Cardiac fibroblast (primary cell): ENCODE measurements at places on chromosomes 3 and 15.
A peak's percentile ranks its signal among the peaks of the same experiment; 100 is the strongest.

DNA sequence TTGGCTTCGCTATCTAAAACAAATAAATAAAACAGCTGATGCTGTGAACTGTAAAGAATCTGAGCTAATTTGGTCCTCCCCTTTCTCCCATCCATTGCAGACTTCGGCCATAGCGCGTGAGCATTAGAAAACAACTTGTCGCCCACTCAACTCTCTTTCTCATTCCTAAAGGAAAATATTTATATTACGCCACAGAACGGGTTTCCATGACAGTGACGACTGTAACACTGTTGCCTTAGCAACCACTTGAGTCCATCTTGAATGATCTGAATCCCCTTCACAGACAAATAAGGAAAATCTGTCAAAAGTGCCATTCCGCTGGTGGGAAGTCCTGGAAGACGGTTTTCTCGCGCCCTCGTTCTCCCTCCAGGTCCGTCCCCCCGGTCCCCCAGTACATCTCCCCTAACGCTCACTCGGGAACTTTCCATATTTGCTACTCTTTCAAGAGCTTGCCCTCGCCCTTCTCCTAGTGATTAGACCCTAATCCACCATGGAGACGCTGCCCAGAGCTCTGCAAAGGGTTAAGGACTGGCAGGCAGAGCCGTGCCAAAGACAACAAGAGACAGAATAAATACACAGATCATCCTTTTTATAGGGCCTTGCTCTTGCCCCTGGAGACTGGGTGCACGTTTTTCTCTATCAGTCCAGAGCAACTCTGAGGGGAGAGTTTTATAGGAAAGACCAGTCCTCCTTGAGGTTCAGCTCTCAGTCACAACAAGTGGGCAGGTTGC, 50.5 kb downstream of the CRYGS start:
- no peak for DNase-seq

DNA sequence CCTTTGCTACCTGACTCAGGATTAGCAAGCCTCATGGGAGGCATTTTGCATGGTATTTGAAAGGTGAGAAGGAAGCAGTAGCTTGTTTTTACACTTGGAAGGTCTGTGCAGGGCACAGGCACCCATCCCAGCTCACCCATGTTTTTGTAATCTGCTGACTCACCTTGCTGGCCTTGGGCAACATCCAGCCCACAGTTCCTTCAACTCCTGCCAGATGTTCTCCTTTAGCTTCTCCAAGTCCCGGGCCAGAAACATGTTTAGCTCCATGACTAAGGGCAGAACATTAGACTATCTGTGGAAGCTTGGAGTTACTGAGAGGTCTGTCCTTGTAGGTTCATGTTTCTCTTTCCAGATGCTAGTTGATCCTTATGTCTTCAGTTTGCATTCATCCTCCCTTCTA, 12.4 kb upstream of the ZNF770 start:
- DNase-seq: peak; percentile 45

DNA sequence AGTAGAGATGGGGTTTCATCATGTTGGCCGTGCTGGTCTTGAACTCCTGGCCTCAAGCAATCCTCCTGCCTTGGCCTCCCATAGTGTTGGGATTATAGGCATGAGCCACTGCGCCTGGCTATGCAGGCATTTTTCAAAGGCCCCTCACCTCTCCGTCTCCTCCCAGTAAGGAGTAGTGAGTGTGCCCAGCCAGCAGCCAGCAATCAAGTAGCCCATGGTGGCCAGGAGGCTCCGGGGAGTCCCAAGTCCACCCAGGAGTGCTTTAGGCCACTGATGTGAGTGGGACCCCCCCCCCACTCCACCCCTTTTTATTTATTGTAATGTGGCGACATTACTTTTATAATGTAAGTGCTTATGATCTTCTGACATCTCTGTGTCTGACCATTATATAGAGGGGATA, 8.1 kb downstream of the ISG20 start:
- DNase-seq: no peak

- peak; percentile 83 for DNase-seq
Measured at GRCh38 chr3:46089237-46090011, 62.1 kb upstream of the XCR1 start.

DNA sequence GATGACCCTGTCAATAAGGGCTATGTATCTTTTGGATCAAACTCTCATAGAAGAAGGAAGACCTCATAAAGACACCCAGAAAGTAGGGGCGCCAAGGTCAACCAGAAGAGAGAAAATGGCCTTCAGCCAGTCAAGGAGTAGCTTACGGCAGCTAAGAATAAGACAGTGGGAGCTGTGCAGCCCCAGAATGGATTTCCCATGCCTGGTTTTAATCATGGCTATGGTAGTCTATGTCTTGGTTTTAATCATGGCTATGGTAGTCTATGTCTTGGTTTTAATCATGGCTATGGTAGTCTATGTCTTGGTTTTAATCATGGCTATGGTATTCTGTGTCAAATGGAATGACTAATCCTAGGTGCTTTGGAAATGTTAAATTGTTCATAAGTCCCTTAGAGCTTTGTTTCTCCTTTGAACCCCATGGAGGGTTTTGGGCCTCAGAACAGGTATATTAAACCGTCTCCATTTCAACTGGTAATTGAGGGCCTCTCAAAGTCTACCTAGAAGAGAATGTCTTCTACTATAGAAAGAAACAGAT, 742.0 kb upstream of the CFAP20DC start:
- DNase-seq: no peak

- DNase-seq: no peak
Measured at GRCh38 chr3:64837986-64838735, 150.4 kb upstream of the ADAMTS9 start.

DNA sequence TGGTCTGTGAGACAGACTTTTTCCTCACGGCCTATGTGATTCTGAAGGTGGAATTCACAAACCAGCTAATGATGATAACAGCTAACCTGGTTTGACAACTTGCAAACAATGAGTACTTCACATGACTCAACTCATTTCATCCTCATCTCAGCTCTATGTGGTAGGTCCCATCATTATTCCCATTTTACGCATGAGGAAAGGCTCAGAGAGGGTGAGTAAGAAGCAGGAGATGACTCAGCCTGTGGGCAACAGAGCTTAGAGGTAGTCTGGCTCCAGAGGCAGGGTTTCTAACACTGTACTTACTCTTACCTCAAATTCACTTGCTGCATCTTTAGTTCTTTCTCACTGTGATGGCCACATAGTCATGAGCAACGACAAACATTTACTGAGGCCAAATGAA, 25.8 kb upstream of the PSMD6 start:
- DNase-seq: peak; percentile 86

DNA sequence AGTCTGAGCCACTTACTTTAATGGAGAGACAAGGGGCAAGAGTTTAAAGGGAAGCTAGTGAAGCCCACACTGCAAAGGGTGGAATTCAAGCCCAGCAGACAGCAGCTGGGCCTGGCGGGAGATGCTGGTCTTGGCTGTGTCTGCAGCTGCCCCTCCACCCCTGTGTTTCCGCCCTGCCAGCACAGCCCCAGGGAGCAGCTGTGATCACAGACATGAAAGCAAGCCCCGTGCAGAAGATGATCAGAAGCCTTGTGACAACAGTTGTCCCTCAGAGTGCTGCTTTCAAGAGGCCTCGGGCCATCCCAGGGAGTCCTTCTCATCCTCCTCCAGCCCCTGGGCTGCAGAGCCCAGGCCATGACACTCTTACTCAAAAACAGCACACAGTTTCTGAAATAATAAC, 24.1 kb upstream of the SLC6A1 start:
- DNase-seq: no peak

DNA sequence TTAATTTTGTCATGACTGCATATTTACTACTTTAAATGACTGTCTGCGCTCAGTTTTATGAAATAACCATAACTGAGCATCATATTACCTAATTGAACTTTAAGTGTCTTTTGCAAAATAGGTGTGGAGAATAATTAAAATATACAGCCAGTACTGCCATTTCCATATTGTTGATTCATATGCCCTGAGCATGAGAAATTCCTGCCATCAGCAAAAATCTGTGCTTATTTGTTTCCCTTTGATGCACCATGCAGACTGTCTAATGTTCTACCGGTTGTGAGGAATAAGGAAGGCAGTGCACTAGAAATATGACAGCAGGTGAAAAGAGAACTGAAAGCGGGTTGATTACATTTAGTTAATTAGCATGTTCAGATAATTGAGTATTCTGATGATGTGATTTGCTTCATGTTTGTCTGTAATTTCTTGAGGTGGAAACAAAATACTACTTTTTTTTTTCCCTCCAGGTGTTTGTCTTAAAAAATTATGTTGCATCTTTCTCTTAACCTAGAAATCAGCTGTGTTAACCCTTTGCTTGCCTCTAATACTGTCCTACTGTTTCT, 229.4 kb upstream of the AZI2 start:
- DNase-seq: no peak

- peak; percentile 92 for DNase-seq
Measured at GRCh38 chr3:126926684-126927400, 56.1 kb upstream of the PLXNA1 start.

- DNase-seq: no peak
Measured at GRCh38 chr3:109073116-109073515, 44.8 kb downstream of the MORC1 start.

DNA sequence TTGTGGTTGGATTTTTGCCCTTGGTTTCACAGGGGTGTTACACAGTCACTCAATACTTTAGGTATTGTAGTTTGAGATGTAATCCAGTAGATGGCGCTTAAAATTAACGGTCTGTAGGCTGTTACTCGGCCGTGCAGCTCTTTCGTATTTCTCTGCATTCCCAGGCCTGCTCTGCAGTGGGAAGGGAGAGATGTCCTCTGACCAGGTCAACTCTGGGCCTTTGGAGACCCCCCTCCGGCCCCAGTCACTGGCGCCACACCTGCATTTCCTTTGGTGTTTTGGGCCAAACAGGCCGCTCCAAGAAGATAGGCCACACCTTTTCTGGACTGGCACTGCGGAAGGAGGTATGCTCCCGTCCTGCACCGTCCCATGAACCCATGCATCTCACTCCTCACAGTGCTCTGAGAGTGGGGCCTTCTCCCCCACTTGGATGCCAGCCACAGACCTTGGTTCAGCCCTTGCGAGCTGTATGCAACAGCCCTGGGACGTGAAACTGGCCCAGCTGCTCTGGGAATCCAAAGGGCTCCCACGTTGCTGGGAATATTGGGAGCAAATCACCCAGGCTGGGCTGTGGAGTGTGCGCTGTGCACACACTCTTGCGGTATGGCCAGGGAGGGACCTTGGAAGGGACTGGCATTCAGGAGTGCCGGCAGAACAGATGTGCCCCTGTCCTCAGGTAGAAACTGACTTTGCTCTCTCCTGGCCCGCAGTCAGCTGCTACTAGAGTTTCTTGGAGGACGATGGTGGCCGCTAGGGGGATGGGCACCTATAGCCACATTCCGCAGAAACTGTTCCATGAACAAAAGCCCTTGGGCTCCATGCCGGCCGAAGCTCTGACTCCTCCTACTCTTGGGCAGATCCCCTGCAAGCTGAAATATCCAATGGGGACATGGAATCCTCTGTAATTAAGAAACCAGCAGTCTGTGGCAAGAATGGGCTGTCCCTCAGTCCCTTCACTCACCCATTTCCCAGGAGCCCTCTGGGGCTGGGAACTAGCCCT, 410.5 kb upstream of the CADM2 start:
- peak; percentile 9 for DNase-seq

DNA sequence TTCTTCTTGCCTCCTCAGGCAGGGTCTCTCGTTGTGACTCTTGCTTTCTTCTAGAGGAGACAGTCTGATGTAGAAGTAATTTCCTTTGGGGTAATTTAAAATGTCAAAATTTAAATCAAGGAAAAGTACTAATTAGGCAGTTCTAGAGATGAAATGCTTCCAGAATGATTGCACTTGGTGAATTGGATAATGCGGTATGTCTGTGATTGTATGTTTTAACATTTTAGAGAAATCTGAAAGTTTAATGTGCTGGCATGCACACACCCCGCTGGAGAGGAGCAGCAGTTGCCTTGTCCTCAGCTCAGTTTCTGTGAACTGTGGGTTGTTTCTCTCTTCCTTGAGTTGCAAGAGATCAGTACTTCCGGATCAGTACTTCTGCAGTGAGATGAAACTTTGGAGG, 322.9 kb upstream of the CTDSPL start:
- no peak for DNase-seq

DNA sequence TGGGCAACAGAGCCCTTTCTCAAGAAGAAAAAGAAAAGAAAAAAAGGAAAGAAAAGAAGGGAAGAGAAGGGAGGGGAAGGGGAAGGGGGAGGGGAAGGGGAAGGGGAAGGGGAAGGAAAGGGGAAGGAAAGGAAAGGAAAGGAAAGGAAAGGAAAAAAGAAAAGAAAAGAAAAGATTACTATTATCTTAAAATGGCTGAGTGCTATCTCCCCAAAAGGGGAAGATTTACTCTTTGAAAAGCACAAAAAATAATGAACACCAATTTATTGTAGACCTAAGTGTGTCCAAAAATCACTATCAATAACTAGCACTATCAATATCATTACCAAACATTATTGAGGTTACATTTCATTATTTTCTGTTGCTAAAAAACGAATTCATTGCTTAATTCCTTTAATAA, 89.0 kb downstream of the ATP1B3 start:
- DNase-seq: no peak

- DNase-seq: no peak
Measured at GRCh38 chr15:100206643-100207042, 135.1 kb downstream of the ADAMTS17 start.

DNA sequence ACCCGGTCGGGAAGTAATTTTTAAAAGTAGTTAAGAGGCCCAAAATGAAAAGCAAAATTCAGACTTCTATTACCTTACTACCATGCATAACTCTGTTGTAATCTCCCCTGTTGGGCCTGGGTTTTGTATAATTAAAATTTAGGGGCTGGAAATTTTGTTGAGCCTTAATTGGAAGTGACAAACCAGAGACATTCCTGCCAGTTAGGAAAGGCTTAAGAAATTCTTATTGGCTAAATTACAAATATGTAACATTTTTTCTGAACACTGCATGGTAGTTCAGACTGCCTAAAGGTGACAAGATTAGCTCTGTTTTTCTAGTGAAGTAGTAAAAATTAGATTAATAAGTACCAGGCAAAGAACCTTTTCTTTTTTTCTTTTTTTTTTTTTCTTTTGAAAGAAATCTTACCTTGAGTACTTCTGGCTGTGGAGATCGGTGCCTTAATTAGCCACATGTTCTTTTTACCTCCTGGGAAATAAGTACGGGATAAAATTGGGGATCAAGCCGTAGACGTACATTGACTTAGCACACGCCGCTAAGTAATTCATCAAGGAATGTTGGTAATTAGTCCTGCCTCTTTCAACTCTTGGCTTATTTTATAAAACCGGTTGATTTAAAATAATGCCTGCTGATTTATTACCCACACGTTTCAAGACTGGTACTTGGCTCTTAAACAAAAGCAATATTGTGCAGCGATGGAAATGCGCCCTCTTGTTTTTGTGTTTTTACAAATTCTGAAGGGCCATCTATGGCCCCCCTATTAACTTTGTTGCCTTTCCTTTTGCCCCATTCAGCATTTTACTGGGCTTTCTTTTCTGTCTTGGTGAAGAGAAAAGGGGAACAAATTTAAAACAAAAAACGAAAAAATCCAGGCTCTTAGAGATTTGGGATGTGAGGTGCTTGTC, 111.2 kb upstream of the SAMMSON start:
- DNase-seq: no peak

- peak; percentile 26 for DNase-seq
Measured at GRCh38 chr3:23952646-23953045, 7.6 kb downstream of the NR1D2 start.

GRCh38 chr3:127988770-127989557, 63.3 kb upstream of the SEC61A1 start:
- no peak for DNase-seq
